ENCODE measurements at places on chromosomes 4 and X.

- no peak for DNase-seq
Observed at GRCh38 chr4:117010671-117011070, 74.7 kb downstream of the TRAM1L1 start.

DNA sequence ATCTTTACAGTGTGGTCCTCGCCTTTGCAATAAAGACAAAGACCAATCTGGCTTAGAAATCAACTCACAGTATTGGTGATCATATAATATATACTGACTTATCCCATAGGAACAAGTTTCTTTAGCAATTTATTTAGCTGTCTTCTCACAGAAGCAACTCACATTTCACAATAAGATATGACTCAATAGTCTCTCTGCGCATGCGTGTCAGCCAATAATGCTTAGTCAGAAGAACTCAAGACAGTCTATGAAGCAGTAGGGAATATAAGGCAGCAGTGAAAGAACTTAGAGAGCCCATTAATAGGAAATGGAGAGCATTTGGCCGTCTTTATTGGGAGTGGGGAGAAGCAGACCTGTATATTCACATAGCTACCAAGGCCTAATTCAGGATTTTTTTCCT lies 216.7 kb downstream of the IL13RA2 start:
- DNase-seq = no peak

- DNase-seq = no peak
Observed at GRCh38 chr4:159549098-159549518, 446.2 kb downstream of the RAPGEF2 start.

DNA sequence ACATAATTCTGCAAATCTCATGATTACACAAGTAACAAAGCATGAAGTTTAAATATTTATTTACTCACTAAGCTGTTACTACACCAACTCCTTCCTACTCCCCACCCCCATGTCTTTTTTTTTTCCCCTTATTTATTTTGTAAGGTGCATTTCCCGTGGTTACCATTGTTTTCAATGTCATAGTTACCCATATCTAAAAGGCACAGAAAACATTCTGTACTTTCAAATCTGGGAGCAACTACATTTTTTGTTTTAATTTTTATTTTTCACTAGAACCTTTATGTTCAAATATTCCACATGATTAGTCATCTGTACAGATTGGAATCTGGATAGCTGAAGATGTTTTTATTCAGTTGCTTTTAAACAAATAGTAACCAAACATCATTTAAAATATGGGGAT lies 62.8 kb downstream of the PPP3CA start:
- DNase-seq = no peak

- DNase-seq = no peak
Observed at GRCh38 chrX:119087121-119087520, 14.3 kb downstream of the CT47C1 start.
